MV-4-11 (cell line): ENCODE measurements at places on chromosomes 6 and 20.

GRCh38 chr6:133244519-133244918, 3.4 kb downstream of the EYA4 start:
- DNase-seq, result no peak

DNA sequence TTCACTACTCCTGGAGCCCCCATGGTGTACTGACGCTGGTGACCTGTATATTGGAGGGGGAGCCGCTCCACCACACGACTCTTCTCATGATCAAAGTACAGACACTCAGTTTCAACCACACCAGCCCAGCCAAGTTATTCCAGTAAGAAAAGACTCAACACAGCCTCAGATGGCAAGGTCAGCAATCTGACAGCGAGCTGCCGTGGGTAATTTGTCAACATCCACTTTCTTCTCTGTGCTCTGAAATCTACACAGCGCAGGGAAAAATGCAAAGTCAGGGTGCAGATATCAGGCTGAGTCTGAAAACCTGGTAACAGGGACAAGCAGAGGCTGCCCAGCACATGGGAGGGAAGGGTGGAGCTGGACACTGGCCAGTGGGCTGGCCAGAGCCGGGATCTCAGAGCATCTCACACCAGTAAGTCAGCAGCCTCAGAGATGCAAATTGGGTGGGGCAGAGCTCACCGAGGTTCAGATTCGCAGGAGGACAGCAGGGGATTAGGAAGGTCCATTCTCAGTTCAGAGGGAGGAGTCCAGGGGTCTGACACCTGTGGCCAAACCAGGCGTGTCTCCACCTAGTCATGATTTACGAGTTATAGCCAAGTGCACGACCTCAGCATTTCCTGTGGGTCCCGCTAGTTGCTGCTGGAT, 44.5 kb upstream of the RPS6KA2 start:
- no peak for DNase-seq

DNA sequence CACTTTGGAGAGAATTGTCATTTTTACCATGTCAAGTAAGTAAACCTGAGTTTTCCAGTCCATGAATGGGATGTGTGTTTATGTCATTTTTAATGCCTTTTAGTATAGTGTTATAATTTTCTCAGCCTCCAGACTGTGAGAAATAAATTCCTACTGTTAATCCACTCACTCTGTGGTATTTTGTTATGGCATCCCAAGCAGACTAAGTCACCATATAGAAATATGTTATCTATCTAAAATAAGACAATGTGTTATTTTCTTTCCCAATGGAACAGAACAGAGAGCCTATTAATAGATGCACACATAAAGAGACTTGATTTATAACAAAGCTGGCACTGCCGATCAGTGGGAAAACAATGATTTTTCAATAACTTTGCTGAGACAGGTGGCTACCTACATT, 70.2 kb upstream of the SLC4A11 start:
- DNase-seq, result no peak

GRCh38 chr20:44074252-44075151, 112.5 kb downstream of the JPH2 start:
- DNase-seq, result peak; percentile 15

- DNase-seq, result no peak
Observed at GRCh38 chr6:51927450-51927849, 160.0 kb downstream of the PKHD1 start.

DNA sequence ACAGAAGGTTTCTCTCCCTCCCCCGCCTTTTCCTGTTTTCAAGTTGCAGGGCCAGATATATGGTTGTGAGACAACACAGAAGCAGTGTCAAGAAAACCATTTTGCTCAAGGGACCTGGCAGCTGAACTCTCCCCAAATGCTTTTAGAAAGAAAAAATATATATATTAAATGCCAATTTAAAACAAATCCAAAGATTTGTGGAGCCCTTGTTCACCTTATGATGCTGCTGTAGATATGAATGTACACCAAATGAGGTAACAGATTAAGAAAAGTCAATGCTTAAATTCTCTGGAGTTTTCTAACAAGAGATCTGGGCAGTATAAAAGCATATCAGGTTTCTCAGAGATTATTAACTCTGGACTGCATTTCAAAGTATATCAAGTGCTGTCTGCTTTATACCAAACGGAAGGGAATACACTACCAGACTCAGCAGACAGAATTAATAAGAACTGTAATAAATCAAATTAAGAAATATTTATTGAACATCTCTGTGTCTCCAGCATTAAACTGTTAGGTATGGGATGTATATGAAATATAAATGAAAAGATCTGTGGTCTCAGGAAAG, 357.5 kb downstream of the HDGFL1 start:
- no peak for DNase-seq

DNA sequence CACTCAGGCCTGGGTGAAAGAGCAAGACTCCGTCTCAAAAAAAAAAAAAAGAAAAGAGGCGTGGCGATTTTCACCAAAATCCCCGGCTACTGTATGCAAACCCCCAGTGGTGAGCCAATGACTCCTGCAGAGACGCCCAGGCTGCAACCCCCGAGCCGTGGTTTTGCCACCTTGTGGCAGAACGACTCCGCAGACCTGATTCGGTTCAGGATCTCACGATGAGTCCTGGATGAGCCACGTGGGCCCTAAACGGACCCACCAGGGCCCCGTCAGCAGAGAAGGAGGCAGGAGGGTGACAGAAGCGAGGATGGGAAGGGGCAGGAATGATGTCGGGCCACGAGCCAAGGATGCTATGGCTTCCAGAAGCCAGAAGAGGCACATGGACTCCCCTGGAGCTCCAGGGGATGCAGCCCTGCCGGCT, 42.5 kb downstream of the SLC2A4RG start:
- DNase-seq, result no peak

DNA sequence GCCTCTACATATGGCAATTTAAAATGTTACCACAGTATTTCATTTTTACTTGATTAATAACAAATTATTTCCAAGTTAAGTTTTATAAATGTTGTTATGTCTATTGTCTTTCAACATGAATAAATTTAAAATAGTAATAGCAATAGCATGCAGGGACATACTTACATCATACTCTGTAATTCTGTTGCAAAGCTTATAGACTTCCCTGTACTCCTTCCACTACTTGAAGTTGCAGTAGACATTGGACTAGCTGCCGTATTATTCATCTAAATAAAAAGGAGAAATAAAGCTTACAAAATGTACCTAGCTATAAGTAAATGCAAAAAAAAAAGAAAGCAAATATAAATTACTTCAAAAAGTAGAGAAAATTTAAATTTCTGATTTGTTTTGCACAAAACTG, 12.7 kb downstream of the SUPT3H start:
- no peak for DNase-seq

GRCh38 chr6:170198298-170198697, 92.6 kb downstream of the DLL1 start:
- DNase-seq, result no peak

- no peak for DNase-seq
Observed at GRCh38 chr20:53159160-53159559, 187.0 kb downstream of the TSHZ2 start.

DNA sequence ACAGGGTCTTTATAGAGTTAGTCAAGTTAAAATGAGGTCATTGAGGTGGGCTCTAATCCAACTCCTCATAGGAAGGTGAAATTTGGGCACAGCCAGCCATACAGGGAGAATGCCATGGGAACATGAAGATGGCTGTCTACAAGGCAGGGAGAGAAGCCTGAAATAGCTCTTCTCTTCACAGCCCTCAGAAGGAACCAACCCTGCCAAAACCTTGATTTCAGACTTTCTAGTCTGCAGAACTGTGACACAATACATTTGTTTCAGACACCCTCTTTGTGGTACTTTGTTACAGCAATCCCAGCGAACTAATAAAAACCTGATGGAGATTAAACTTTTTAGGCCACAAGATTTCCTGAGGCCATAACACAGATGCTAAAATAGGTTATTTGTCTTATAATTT, 43.1 kb upstream of the HECA start:
- no peak for DNase-seq

DNA sequence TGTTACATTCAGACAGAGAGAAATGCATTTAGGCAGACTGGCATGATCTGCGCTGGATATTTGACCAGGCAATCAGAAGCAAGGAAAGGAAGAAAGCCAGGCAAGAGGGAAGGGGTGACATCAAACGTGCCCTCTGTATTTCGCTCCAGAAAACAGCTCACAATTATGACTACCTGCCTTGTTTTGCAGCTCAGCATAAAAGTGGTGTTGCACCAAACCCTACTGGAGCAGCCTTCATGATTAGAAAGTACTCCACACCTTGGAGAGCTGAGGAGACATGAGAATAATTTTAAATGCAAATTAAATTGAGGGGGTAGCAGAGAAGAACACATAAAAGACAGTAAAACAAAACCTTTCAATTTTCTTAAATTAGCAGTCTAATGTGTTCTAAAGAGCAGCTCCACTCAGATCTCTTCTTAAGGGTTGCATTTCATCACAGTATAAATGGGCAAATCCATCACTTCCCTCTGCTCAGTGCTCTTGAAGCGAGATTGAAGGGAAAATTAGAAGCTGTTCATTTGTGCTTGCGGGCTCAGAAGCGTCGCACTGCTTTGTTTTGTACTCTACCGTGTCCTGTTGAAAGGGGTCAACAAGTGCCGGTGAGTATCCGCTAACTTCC, at the start of gene PHACTR1:
PHACTR1 (plus strand) TSS at position 470 of the 619 bp plus-strand sequence.
- DNase-seq, result no peak

DNA sequence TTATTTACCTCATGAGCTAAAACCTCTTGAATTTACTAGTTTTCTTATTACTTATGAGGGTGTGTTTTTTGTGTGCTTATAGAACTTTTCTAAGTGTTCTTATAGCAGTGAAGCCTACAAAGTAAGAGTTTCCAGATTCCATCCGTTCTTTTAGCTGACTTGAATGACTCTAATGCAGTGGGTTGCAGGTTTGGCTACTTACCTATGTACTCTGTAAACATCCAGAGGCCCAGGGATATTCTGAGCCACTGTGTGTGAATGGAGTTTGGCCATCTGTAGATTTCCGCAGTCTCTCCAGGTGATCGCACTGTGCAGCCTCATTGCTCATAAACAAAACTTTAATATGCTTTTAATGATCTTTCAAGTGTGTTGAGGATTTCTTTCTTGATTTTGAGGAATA, 157.8 kb downstream of the MYO6 start:
- DNase-seq, result no peak

DNA sequence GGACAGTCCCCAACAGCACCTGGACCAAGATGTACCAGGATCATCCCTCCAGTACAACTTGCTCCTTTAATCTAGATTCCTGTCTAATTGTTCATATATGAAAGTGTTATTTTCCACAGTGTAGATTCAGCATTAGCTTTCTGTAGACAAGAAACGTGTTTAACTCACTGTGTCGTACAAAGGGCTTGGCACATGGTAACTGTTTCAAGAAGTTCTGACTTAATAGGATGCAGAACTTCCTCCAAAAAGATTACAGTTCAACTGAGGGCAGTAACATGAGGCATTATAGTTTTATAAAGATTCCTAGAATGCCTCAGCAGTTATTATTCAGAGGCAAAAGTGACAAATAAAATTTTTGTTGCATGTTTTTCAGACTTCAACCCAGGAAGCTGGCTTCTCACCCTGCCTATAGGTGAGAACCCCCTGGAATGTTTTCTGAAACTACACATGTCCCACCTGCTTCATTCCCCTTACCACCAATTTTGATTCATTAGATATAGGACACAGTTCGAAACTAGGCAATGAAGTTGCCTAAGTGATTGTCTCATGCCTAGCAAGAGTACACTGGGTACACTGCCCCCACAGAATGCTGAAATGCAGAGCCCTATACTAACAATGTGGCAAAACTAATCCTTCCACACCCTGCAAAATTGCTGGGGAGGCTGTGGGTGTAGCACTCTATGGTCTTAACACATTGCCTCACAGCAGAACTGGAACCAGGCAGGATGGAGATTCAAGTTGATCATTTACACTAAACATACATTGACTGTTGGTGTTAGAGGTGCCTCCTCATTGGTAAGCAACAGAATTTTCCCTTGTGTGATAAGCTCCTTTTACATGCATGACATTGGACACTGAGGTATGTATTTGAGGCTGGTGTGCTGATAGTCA, 22.6 kb upstream of the SH3BGRL2 start:
- DNase-seq, result peak; percentile 72

DNA sequence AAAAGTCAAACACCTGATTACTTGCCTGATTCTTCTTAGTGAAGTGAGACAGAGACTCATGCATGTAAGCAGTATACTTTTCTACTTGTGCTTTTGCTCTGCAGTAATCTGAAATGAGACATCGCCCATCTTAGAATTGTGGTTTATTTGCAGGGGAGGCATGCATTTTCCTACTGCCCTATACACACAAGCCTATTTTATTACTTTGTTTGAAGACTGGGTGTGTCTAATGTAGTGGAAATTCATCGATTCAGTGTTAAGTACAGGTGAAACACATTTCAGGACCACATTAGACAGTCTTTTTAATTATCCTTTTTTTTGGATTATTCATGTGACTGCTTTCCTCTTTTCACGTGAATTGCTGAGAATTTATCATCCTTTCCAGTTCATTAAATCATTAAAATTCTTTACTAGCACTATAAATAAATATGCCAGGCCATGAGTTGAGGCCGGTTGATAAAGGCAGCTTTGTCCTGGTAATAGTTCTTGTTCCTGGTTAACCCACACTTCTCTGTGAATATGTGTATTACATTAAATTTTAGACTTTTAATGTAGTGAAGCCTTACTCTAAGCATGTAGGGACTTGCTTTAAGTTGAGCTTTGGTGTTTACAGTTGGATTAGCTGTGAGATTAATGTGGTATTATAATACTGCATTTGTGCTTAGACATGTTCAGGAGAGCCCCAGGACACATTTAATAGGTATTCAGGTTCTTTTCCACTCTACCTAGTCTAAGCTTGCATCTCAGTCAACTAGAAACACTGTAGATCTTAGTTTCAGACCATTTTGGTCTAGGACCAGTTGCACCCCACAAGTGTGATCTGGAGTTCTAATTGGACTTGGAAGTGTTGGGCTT, 10.8 kb upstream of the BTBD3 start:
- no peak for DNase-seq

DNA sequence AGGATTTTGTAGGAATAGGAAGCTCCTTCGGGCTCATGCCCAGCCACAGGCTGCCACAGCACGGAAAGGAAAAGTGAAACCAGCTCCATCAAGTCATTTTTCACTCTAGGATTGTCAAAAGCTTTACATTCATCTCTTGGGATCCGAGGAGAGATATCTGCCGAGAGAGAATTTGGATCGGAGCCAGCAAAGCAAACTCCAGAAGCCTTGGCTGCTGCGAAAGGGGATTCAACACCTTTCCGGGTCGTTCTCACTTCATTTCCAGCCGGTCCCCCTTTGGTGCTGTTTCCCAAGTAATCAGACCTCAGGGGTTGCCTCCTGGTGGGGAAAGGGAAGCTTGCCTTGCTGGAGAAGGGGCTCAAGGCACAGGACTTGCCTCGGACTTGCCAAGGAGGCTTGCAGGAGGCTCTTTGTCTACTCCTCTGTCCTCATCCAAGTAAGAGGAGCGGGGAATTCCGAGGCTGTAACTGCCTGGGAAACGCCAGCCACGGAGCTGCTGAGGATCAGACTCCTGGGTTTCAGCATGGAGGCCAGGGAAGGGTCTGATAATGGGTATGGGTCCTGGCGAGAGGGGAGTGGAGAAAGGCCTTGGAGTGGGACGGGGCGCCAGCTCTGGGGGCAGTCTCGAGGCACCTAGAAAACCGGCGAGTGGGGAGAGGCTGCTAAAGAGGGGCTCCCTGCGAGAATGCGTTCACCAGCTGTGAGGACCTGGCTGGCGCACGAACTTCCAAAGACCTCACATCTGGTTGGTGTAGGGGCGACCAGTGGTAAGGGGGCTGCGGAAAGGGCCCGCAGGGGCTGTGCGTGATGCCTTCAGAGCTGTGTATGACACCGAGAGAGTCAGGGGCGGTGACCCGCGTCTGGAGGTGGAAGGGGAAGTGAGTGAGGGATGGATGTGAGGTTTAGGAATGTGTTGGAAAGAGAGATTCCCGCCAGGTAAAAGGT, 702 bp downstream of the ETV7 start:
- peak; percentile 14 for DNase-seq
